ENCODE measurements at places on chromosomes 12 and 14.
A peak's percentile ranks its signal among the peaks of the same experiment; 100 is the strongest.

GRCh38 chr12:132614861-132615578 is 3.6 kb upstream of the P2RX2 start:
- DNase-seq = peak; percentile 88

GRCh38 chr12:2650261-2651067 is 144.3 kb upstream of the FKBP4 start:
- DNase-seq = no peak

DNA sequence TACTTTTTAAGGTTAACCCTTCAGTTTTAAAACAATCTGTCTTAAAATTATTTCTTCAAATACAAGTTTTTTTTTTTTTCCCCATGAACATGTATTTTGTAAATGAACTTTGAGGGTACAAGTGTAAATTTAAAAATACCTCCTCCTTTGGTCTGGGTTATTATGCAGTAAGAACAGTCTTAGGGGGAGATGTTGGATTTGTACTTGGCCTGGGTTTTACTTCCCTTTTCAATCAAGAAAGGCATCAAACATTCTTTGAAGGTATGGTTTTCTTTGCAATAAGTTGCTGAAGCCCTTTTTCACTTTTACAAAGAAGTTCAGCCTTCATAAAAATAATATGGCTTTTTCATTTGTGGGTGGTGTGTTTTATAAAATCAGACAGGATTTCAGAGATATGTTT is 20.5 kb downstream of the WBP11 start:
- DNase-seq = no peak

DNA sequence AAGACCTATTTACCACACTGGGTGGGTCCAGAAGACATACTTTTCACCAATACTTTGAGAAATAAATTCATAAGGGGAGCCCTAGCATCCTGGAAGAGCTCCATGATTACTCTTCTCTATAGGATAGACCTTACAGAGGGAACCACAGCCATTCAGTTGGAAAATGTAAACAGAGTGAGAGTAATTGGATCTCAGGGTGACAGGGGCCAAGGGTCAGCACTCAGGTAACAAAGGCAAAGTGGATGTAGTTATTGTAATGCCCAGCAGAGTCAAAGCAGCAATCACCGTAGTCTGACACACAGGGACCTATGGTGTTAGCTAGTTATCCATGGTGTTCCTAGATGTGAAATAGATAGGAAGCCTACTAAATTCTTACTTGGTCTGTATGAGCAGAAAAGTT is 10.8 kb upstream of the GTF2A1 start:
- no peak for DNase-seq

DNA sequence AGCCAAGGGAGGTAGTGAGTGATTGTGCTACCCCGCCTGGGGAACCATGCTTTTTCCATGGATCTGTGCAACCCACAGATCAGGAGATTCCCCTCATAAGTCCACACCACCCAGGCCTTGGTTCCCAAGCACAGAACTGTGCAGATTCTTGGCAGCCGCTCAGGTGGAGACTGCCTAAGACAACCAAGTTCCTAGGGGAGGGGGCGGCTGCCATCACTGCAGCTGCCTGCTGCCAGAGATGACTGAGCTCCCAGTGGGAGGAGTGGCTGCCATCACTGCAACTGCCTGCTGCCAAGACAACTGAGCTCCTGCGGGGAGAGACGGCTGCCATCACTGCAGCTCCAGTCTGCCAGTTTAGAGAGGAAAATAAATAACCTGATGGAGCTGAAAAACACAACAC is 138.3 kb upstream of the GARIN2 start:
- no peak for DNase-seq

GRCh38 chr14:95006051-95006450 is 151.3 kb downstream of the DICER1 start:
- no peak for DNase-seq

DNA sequence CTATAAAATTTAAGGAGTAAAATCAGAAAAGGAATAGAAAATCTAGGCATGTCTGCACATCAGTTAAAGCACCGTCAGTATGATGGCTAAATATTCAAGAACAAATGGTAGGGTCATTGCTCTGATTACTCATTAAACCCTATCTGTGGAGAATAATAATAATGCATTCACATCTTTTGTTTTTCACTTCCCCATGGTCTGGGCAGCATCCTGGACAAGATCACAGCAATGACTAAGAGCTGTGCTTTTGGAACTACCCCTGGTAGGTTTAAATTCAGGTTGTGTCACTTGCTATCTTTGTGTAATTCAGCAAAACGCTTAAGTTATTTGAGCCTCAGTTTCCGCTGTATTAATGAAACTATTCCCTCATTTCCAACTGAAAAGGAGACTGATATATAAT is 33.1 kb downstream of the C12orf42 start:
- DNase-seq = no peak

DNA sequence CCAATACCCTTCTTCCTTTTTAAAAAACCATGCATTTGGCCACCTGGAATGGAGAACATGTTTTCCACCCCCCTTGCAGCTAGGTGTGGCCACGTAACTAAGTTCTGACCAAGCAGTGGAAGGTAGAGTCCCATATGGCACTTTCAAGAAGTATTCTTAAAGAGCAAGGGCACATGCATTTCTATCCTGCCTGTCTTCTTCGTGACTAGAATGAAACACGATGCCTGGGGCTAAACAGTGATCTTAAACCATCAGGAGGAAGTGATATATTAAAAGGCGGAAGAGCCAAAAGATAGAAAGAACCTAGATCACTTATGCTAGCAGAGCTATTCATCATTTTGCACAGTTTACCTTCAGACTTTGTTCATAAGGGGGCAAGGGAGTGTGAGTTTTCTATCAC is 16.0 kb upstream of the DDX11 start:
- DNase-seq = no peak

DNA sequence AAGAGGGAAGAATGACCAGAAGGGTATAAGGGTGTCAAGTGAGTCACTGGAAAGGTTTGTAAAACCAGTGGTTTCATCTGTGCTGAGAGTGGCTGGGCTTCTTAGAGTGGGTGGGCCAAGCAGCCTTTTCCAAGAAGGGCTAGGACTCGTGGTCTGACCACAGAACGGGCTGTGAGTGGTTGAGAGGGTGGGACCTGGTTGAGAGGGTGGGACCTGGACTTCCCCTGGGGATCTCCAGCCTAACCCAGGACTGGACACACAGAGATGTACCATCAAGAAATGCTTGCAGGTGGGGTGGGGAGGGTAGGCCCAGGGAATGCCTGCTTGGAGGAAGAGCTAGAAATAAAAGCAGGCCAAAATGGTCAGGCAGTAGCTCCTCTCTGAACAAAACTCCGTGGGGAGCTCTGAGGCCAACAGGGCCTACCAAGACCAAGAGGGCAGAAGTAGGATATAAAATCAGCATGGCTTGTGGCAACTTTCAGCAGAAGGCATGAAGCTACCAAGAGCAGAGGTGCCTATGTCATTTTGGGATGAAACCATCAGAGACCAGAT is 140.5 kb downstream of the FOXN3 start:
- no peak for DNase-seq

GRCh38 chr12:15525441-15525840 is 203.1 kb downstream of the PTPRO start:
- no peak for DNase-seq

DNA sequence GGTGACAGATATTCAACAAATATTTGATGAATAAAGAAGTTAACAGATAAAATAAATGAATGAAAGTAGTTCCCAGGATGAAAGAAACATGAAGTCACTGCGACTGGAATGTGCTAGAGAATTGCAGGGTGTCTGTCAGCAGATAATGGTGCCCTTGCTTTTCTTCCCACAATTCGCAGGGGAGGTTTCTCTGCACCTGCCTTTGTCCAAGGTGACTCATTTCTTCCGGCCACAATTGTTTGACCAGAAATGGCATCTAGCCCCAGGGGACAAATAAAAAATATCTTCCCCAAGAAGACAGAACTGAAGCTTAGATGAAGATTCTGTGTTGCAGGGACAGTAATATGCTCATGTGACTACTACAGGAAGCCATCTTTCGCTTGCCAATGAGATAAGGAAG is 316.1 kb upstream of the TBX3 start:
- no peak for DNase-seq

DNA sequence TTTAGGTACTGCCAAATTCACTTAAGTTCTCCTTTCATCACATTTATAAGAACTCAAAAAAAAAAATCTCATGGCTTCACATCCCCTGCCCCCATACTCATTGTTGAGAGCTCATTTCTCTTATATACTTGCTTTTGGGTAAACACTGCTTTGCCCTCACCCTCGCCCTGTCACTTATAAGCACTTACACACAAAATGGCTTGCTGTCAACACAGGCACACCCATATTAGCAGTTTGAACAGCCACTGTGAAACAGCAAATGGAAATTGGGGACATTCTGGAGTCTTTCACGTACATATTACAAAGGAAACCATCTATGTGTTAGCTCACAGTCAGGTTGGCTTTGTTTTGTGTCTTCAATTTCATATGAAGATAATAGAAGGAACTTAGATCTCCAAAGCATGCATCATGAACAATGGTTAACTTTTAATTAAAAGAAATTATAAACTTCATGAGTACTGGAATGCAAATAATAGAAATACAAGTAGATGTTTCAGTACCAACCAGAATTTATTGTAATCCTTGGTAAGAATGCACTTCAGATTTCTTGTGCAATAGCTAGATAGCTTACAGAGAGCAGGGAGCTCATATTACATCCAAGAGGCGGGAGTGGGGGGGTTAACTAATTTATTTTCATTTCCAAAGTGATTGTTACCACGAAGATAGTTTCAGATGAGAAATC is 272.2 kb downstream of the ALG10B start:
- no peak for DNase-seq

- DNase-seq = no peak
Measured at GRCh38 chr12:130715998-130716968, at the start of gene RIMBP2. RIMBP2 (minus strand) TSS chr12:130716299; CDS start chr12:130479013, 237,286 bp downstream.

GRCh38 chr12:50589650-50590435 is 85.1 kb downstream of the DIP2B start:
- peak; percentile 45 for DNase-seq

DNA sequence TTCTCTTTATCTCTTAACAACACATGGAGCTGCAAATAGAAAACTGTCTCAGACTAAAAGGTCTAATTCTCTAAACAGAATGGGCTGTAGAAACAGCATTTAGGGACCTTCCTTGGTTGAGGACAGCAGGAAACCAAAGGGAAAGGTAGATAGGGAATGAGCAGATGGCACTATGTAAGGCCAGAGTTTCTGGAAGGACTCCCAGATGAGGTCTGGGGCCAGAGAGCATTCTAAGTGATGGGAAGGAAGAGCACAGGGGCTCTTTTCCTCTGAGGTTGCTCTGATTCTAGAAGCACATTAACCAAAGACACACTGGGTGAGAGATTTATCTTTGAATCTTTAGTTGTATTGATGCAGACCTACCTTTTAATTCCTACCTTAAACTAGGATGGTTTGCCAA is 79.4 kb downstream of the TPH2 start:
- DNase-seq = no peak

DNA sequence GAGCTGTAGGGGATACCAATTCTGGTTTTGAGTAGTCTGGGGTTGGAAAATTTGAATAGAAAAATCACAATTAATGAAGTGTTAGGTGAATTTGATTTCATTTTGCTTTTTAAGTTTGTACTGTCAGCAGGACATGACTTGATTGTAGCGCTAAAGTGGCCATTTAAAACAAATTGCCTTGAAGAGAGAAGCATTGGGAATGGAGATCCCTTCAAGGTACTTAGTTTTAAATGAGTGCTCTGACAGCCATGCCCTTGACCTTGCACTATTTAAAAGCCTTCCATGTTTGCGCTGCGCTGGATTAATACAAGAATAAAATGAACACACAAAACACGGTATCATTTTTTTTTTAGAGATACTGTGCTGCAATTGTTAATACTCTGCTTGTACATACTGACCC is 345.9 kb downstream of the NAV3 start:
- DNase-seq = no peak

GRCh38 chr12:42161529-42161928 is 16.9 kb upstream of the GXYLT1 start:
- DNase-seq = no peak

- no peak for DNase-seq
Measured at GRCh38 chr12:115257791-115258190, 573.8 kb upstream of the TBX3 start.

- DNase-seq = no peak
Measured at GRCh38 chr12:126843915-126844669, 1422.9 kb upstream of the TMEM132C start.

- no peak for DNase-seq
Measured at GRCh38 chr14:86654558-86655184, 1124.7 kb downstream of the FLRT2 start.

DNA sequence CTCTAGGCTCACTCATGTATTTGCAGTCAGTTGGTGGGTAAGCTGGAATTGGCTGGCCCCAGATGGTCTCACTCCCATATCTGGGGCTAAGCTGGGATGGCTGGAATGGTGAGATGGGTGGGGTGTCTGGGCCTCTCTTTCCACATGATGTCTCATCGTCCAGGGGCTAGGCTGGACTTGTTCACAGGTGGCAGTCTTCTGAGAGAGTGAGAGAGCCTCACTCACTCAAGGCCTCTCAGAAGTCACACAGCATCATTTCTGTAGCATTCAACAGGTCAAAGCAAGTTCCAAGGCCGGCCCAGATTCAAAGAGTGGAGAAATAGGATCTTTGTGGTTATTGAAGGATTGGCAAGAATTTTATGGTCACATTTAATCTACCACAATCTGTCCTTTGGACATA is 102.7 kb downstream of the UNC79 start:
- no peak for DNase-seq

DNA sequence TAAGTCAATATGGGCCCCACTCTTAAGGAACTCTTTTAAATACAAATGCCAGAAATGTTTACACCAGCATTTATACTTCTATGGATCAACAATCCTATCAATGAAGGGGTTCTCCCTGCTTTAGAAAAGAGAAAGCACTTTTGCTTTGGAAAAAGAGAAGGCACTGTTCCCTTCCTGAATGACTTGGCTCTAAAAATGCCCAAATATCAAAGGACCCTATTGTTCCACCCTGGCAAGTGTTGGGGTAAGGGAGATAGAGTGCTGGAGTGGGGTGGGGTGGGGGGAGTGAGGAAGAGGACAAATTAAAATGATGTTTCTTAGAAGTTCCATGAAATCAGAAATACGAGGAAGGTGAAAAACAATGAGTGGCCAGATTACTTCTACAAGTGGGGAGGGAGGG is 131.6 kb upstream of the GRIN2B start:
- no peak for DNase-seq

- no peak for DNase-seq
Measured at GRCh38 chr14:100011628-100012325, 53.4 kb upstream of the EVL start.

- no peak for DNase-seq
Measured at GRCh38 chr12:12400793-12401192, 43.9 kb downstream of the BORCS5 start.

Measured in hepatic stellate cell (primary cell).